ENCODE measurements at places on chromosomes 12 and 14.
A peak's percentile ranks its signal among the peaks of the same experiment; 100 is the strongest.

DNA sequence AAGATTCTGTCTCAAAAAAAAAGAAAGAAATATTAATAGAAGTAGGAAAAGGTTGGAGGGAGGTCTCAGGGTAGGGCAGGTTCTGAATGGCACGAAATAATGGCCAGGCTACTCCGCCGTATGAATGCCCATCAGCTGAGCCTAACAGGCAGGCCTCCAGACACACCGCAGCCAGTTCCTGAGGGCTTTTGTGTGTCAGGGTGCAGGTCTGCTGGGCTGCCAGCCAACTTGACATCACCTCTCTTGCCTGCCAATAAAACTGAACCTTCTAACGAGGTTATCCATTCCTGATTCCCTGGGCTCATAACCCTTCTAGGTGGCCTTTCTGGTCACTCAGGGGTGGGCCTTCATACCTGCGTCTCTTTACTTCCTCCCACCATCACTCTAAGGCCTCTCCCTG is 3.0 kb downstream of the IFI27 start:
- no peaks in the 10 kb centered on the region for H3K36me3 ChIP-seq
- no peaks in the 10 kb centered on the region for H3K27me3 ChIP-seq
- peak overlapping the region; percentile 87 for H3K27ac ChIP-seq
- H3K4me3 ChIP-seq, result peak overlapping the region; percentile 58
- H3K4me1 ChIP-seq, result peaks cover 35% of the 10 kb centered on the region

DNA sequence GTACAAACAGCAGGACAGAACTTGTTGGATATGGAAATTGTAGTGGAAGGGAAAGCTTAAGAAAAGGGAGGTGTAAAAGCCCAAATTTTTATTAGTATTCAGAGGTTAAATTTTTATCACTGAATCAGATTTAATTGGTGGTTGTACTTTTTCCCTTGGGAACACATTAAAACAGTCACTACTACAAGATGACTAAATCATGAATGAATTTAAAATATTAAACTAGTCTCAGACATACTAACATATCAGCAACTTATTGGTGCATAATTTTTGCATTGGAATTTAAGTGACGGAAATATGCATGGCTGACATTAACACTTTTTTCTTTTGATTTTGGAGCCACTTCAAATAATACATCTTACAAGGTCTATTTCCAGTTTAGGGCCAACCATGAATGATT is 27.6 kb downstream of the SAMD4A start:
- H3K27ac ChIP-seq, result no peak overlapping the region
- H3K36me3 ChIP-seq, result no peaks in the 10 kb centered on the region
- no peak overlapping the region for H3K4me3 ChIP-seq
- no peaks in the 10 kb centered on the region for H3K4me1 ChIP-seq
- no peaks in the 10 kb centered on the region for H3K27me3 ChIP-seq
- no peak for DNase-seq

DNA sequence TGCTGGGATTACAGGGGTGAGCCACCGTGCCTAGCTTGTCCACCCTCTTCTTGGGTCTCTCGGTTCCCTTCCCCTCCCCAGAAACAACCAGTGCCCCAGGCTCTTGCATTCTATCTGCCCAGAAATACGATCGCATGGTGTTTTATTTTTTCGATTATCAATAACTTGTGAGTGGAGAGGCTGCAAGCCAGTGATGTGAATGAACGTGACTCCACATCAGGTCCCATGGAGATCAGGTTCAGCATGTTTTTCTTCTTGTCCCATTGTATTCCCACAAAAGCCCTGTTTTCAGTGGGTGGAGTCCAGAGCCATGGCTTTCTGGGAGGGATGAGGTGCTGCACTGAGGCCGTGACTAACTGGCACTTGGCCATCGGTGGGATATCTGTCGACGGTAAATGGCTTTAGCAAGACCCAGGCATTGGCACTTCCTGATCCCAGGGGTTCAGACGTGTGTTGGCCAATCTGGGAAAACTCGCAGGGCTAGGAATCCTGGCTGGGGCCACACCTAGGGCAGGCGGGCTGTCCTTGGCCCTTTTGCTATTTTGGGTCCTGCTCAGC is 12.7 kb upstream of the HNF1A start:
- H3K27ac ChIP-seq, result no peak overlapping the region
- H3K27me3 ChIP-seq, result no peaks in the 10 kb centered on the region
- H3K4me3 ChIP-seq, result no peak overlapping the region
- DNase-seq, result no peak
- no peaks in the 10 kb centered on the region for H3K36me3 ChIP-seq

GRCh38 chr12:49330032-49330619 is 6.9 kb downstream of the C1QL4 start:
- H3K4me3 ChIP-seq, result no peak overlapping the region
- DNase-seq, result no peak
- H3K27ac ChIP-seq, result no peak overlapping the region
- H3K27me3 ChIP-seq, result peaks cover 26% of the 10 kb centered on the region

GRCh38 chr14:102370305-102370809 is 7.6 kb downstream of the TECPR2 start:
- H3K4me1 ChIP-seq, result peaks cover 15% of the 10 kb centered on the region
- H3K36me3 ChIP-seq, result no peaks in the 10 kb centered on the region
- H3K27ac ChIP-seq, result peak overlapping the region; percentile 50
- no peak overlapping the region for H3K4me3 ChIP-seq

- no peak overlapping the region for H3K4me3 ChIP-seq
- no peak overlapping the region for H3K27ac ChIP-seq
- no peaks in the 10 kb centered on the region for H3K4me1 ChIP-seq
- H3K27me3 ChIP-seq, result no peaks in the 10 kb centered on the region
- no peak for DNase-seq
Measured at GRCh38 chr12:18939051-18939450, 190.5 kb upstream of the PLEKHA5 start.

DNA sequence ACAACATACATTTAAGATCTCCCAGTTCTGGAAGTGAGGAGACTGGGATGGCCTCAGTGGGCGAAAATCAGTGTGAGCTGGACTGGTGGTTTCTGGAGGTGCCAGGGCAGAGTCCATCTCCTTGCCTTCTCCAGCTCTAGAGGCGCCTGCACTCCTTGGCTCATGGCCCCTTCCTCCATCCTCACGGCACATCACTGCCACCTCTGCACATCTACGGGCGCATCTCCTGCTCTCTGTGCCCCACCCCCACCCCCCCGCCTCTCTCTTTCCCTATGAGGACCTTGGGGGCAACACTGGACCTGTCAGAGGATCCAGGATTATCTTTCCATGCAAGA is 62.8 kb upstream of the DIO3 start:
- no peaks in the 10 kb centered on the region for H3K27me3 ChIP-seq
- DNase-seq, result no peak
- H3K27ac ChIP-seq, result no peak overlapping the region
- H3K4me1 ChIP-seq, result no peaks in the 10 kb centered on the region
- H3K36me3 ChIP-seq, result no peaks in the 10 kb centered on the region
- no peak overlapping the region for H3K4me3 ChIP-seq
